Neural cell (in vitro differentiated cells): ENCODE measurements at places on chromosomes 13 and 19. TPM values are rescaled to one million over a fixed set of nuclear protein-coding genes. Genes with fewer than 3 reads are reported as not detected.

The PSG5 gene
- polyA plus RNA-seq, result not detected in 2 replicates

The ZNF99 gene
- not detected in 2 replicates for polyA plus RNA-seq

The LRG1 gene
- not detected in 2 replicates for polyA plus RNA-seq

The LRRC63 gene
- polyA plus RNA-seq, result not detected in 2 replicates

The CEACAM21 gene
- 0.90 and 2.9 TPM in 2 replicates for polyA plus RNA-seq

The IGSF23 gene
- polyA plus RNA-seq, result not detected in 2 replicates

The DNAAF3 gene
- polyA plus RNA-seq, result 0.38 and 2.2 TPM in 2 replicates

The CEBPA gene
- polyA plus RNA-seq, result 1.6 and 2.6 TPM in 2 replicates

The FCHO1 gene
- 31.4 and 39.7 TPM in 2 replicates for polyA plus RNA-seq

The ZNF578 gene
- 0.47 and 1.1 TPM in 2 replicates for polyA plus RNA-seq

The KANK3 gene
- 1.0 and 2.8 TPM in 2 replicates for polyA plus RNA-seq
